ENCODE measurements at places on chromosomes 6 and 20.

GRCh38 chr6:4472969-4473642, 303.1 kb upstream of the CDYL start:
- DNase-seq: no peak

- DNase-seq: peak; percentile 42
These were observed 120.8 kb downstream of the BACH2 start for GRCh38 chr6:90175627-90176538.

DNA sequence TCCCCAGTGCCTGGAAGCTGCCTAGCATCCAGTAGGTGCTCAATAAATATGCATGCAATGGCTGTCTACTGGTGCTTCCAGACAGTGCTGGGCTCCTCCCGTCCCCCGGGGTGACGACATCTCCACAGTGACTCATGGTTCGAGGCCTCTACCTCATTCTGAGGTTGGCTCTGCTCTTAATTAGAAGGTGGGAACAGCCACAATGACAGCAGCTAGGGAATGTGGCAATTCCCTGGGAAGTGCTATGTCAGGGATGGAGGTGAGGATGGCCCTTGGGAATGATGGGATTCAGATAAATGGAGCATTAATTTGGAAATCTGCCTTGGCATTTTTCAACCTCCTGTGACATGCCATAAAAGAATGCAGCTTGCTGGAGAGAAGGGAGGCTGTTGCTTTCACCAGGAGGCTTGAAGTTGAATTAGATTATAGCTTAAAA, 43.5 kb upstream of the NFATC2 start:
- no peak for DNase-seq

- DNase-seq: no peak
These were observed 89.9 kb downstream of the GPR6 start for GRCh38 chr6:110067837-110068591.

DNA sequence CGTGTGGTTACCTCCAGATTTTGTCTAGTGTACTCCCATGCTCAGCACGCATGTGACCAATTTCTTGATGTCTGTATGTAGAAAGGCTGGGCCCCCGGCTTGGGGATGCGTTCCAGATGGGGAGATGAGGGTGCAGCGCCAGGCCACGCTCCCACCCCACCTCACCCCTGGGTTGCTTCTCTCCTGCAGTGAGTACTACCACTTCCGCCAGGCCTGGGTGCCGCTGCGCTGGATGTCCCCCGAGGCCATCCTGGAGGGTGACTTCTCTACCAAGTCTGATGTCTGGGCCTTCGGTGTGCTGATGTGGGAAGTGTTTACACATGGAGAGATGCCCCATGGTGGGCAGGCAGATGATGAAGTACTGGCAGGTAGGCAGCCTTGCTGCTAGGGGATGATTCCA, 11.5 kb upstream of the SRF start:
- DNase-seq: no peak

GRCh38 chr6:154791556-154792317, 58.5 kb downstream of the SCAF8 start:
- no peak for DNase-seq

DNA sequence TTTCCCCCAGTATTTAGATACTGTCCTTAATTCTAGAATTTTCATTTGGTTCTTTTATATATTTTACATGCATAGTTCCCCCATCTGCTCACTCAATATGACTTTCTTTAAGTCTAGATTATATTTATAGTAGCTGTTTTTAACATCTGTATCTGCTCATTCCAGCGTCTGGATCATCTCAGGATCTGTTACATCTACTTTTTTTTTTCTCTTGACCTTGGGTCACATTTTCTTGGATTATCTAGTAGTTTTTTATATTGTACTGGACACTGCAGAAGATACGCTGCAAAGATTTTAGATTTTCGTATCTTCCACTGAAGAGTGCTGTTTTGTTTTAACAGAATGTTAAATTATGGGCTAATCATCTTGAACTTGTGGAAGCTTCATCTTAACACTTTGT, 20.7 kb downstream of the RAB22A start:
- no peak for DNase-seq

DNA sequence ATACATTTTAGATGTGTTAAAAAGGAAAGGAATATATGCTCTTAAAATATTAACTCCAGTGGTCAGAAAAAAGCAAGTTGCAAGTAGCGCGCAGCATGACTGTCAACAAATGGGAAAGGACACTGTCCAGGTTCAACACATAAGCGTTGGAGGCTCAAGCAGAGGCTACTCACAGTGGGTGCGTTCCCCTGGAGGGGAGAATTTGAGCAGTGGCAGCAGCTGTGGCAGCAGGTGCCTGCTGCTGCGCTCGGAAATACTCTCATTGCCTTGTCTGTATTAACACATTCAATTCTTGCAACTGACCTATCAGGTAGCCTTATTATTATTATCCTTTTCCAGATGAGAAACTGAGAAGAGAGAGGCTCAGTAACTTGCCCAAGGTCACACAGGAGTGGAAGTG, 21.9 kb upstream of the CCN6 start:
- no peak for DNase-seq

- no peak for DNase-seq
These were observed 65.9 kb downstream of the MTHFD1L start for GRCh38 chr6:150931405-150931804.

DNA sequence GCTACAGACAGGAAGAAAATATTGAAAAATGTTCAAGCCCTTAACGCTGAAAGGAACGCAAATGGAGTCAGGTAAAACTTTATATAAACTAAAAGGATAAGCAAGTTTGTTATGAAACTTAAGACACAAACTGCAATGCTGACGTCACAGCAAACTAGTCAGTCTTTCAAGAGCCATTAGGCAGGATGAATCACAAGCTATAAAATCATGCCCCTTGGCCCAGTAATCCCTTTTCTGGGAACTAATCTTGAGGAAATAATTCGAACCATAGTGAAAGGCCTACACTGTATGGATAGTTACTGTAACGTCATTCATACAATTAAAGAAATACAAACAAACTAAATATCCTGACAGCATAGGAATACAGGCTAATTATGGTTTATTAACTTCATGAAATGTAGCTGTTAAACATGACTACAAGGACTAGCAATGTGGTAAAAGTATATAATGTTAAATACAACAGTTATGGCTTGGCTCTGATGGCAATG, 42.7 kb upstream of the HINT3 start:
- no peak for DNase-seq
